ENCODE measurements at places on chromosomes 16 and 17.

DNA sequence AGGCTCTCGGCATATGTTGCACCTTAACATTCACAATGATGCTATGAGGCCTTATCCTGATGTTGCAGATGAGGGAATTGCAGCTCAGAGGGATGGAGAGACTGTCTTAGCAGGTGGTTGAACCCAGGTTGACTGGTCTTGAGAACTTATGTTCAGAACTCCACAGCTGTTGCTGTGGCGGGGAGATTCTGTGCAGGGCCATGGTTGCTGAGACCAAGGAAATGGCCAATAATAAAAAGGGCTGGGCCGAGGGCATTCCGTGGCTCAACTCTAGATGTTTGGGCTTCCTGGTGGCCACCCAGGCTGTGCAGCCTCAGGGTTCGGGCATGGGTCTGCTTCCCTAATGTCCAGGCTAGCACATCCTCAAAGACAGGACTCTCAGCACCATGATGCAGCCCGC, 5.9 kb downstream of the KSR1 start:
- DNase-seq = no peak

DNA sequence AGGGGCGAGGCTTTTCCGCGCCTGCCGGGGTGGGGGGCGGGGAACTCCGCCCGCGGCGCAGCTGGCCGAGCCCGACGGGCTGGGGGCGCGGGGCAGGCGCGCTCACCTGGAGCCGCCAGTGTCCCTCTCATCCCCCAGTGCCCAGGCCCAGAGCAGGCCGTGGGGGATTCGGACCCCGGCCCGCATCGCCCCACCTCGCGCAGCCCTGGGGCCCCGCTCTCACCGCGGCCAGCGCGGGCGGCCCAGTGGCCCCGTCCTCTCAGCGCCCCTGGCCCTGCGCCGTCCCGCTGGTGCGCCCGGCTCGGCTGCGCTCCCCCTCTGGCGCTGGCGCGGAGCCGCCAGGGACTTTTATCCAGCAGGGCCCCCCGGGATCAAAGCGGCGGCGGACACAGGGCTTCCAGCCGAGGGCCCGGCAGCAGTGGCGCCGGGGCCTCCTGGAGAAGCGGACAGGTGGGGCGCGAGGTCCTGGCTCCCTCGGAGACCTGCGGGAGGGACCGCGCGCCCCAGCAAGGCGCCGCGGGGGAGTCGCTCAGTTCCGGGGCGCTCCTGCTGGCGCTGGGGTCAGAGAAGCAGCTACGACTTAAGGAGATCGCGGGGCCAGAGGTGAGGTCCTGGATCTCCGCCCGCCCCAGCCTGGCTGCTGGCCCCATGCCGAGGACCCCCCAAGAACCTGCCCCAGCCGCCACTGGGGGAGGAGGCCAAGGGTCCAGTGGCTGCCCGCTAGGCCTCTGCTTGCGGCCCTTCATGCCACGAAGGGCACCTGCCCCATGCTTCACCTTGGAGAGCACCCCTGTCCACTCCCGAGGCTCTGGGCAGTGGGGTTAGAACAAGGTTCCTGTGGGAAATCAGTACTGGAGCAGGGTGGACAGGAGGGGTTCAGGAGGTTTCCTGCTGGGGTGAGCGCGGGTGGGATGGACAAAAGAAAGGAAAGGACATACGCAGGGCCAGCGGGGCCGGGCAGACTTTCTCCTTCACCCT, 823 bp upstream of the NOTUM start:
- no peak for DNase-seq

GRCh38 chr17:63516910-63517824, 6.0 kb upstream of the KCNH6 start:
- no peak for DNase-seq

DNA sequence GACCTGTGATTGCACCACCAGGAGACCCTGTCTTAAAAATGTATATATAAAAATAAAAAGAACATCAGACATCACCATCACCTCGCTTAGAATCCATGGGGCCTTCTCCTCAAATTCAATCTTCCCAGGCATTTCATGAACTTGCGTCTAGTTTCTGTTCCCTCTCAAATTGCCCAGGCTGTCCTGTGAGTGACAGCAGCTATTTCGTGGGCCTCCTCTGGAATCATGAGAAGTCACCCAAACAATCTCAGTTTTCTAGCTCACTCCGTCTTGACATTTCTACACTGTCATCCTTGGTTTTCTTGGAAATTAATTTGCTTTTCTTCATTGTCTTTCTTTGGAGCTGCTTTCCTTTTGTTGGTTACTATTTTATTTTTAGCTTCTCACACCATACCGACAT, 7.3 kb downstream of the SLC52A1 start:
- DNase-seq = no peak

- DNase-seq = no peak
Observed at GRCh38 chr17:40014375-40014980, 762 bp upstream of the CSF3 start.

GRCh38 chr16:85906349-85906748, 7.4 kb downstream of the IRF8 start:
- no peak for DNase-seq

- no peak for DNase-seq
Observed at GRCh38 chr17:56108811-56109284, 44.4 kb upstream of the ANKFN1 start.

DNA sequence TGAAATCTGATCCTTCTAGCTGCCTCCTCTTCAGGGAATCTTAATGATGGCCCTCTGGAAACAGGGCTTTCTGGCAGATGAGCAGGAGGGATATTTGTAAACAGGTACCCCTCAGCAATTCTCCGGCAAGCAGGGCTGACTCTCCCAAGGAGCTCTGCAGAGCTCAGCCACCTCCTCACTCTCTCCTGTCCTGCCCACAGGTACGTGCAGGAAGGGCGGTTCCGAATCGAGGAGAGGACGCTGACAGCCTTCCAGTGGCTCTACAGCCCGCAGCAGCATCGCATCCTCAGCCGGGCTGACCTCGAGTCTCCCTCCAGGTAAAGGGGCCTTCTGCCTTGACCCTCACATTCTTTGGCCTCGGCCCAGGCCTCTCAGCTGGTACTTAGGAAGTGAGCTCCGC, 20.7 kb upstream of the CCDC92B start:
- DNase-seq = no peak

DNA sequence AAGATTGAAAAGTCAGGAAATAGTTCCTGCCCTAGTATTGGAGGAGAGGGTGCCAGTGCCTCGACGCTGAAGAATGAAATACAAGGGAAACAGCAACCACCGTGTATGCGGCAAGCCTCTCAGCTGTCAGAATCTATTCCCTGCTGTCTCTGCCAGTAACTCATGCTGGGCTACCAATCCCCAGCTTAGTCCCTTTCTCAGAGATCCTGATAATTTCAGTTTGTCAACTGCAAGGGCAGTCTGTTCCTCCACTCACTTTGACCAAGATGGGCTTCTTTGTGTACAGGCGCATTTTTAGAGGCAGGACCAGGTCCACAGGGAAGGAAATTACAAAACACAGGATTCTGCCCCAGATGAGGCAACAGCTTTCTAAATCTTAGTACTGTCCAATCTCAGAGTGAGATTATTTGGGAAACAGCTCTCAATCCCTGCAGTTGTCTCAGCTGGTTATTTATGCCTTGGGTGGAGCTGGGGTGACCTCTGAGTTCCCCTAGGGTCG, 1.3 kb downstream of the NQO1 start:
- DNase-seq = no peak

GRCh38 chr17:60514053-60514452, 12.0 kb downstream of the APPBP2 start:
- no peak for DNase-seq

GRCh38 chr17:44607836-44608690, 48.2 kb upstream of the MEIOC start:
- no peak for DNase-seq

DNA sequence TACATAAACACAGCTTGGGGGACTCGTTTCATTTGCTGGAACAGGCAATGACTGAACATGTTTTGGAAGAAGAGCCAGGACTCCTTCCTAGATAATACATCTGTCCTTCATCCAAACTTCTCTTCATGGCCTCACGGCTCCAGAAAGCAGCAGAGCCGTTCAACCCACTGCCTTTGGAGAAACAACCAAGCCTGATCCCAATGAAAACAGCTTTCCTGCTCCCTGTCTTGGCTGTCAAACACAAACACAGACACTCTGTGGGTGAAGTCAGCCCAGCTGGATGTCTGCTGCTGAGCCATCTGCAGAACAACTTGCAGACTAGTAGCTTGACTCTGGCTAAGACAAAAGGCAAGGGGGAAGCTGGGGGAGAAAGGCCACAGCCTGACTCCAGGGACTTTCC, 345.1 kb upstream of the PSMD7 start:
- no peak for DNase-seq

DNA sequence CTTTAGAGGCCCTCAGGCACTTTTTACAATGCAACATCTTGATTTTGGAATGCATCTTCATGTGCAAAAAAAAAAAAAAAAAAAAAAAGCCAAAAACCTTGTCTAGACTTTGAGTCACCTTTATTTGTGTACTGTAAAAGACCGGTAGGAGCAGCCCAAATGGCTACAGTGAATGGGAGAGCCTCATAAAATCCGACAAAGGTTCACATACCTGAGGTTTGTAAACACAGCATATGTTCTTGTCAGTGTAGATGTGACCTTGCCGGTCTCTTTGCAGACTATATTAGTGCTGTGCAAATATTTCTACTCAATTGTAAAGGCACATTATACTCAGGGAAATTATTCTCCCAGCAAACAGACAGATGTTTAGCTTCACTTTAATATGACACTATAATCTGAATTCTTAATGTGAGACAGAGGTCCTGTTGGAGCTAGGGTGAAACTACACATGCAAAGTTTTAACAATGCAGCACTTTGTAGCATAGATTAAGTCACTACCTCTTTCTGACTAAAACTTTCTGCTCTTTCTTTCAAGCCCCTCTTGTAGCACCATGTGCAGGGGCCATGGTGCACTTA, 211.3 kb downstream of the CA10 start:
- no peak for DNase-seq

GRCh38 chr16:70494777-70495176, 28.6 kb downstream of the COG4 start:
- no peak for DNase-seq

DNA sequence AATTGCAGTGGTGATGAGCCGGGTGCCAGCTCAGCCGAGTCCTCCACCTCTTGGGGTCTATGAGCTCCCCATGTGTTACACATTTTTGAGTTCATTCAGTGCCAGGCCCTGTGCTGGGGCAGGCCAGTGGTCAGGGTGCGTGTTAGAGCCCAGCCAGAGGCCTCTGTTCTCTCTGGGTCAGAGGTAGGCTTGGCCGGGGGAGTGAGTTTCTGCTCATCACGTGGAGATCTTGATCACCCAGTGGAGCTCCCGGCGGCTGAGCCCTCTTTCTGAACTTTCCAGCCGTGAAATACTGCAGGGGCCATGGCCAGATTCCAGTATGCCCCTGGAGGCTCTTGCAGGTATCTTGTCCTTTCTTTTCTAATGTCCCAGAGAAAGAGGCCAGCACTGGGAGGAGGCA, 93.0 kb downstream of the RAP1GAP2 start:
- no peak for DNase-seq

DNA sequence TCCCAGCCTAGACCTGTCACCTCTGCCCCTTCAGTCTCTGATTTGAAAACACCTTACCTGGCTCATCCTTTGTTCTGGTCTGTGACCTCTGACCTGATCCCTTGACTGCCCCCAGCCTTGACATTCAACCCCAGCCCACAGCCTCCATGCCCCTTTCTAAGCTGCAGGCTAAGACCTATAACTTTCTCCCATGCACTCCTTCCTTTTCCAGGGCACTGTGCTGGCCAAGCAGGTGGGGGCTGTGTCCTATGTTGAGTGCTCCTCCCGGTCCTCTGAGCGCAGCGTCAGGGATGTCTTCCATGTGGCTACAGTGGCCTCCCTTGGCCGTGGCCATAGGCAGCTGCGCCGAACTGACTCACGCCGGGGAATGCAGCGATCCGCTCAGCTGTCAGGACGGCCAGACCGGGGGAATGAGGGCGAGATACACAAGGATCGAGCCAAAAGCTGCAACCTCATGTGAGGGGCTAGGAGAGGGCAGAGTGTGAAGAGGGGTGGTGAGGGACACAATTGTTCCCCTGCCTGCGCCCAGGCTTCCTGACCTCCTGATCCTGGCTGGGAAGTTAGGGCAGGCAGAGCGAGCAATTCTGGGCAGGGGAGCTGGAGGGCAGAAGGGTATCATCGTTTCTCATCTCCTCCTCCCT, 3.3 kb downstream of the RND2 start:
- no peak for DNase-seq

Measured in stimulated activated CD4-positive, alpha-beta T cell treated with anti-CD3 and anti-CD28 coated beads, TNF-alpha, amount 100 ng/mL, for 4 hours (primary cell).